ENCODE measurements at places on chromosomes 16 and 17.
A peak's percentile ranks its signal among the peaks of the same experiment; 100 is the strongest.

GRCh38 chr17:66335797-66336196, 33.4 kb downstream of the PRKCA start:
- DNase-seq = no peak

DNA sequence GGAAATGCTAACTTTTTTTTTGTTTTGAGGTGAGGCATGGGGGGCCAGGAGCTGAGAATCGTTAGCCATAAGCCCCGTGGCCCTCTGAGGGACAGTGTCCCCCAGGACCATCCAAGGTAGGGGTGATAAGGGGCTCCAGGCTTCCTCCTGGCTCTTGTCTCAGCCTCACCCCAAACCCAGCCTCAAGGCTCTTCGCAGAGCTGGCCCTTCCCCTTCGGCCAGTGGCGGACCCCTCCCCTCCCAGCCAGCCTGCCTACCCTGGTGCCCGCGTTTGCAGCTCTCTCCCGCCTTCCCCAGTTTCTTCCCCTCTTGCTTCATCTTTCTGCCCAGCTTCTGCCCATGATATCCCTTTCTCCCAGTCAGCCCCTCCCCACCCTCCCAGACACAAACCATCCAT, 22.7 kb upstream of the ATP2A3 start:
- DNase-seq = no peak

GRCh38 chr16:58152246-58152868, 23.2 kb upstream of the CFAP20 start:
- no peak for DNase-seq

DNA sequence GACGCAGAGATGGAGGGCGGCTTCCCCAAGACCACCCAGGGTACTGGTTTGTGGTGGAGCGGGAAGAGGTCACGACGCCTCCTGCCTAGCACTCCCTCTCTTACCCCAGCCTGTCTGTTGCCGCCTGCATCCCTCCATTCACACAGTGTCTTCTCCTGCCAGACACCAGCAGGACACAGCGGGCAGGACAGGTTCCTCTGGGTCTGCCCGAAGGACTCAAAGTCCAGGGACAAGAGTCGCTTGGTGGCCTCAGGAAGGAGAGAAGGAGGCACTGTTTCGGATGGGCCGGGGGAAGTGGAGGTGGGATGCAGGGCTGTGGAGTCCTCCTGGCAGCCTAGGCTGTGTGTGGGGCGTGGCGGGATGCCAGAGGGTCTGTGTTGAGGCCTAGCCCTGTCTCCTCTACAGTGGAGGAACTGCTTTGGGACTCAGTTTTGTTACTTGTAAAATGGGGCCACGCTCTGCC, 19.6 kb upstream of the TNS4 start:
- DNase-seq = no peak

DNA sequence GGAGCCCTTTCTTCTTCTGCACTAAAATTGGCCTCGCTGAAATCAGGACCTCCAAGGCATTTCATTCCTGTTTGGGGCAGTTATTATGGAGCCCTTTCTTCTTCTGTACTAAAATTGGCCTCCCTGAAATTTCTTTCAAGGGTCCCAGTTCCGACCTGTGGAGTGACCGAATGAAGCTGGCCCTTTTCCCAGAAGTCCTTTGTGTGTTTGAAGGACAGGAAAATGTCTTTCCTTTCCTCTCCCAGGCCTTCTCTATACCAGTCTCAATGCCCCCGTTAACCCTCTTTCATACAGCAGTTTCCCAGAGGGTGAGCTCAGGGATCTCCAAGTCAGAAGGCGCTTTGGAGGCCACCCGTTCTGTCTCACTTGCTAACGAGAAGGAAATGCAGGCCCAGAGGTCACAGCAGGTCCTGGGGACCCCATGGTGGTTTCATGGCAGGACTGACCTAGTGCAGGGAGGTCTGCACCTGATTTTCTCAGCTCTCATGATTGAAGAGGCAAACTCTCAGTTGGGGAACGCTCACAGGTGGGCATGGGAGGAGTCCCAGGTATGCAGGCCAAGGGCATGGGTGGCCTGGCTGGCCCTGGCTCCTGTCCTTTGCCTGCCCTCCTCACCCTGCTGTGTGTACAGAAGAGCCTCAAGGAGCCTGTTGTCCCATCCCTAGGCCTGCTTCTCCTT, 37.1 kb upstream of the DOC2B start:
- DNase-seq = no peak

GRCh38 chr17:82017612-82018151, 5.0 kb downstream of the CENPX start:
- DNase-seq = no peak

GRCh38 chr16:66359012-66359411, 7.5 kb upstream of the CDH5 start:
- no peak for DNase-seq

DNA sequence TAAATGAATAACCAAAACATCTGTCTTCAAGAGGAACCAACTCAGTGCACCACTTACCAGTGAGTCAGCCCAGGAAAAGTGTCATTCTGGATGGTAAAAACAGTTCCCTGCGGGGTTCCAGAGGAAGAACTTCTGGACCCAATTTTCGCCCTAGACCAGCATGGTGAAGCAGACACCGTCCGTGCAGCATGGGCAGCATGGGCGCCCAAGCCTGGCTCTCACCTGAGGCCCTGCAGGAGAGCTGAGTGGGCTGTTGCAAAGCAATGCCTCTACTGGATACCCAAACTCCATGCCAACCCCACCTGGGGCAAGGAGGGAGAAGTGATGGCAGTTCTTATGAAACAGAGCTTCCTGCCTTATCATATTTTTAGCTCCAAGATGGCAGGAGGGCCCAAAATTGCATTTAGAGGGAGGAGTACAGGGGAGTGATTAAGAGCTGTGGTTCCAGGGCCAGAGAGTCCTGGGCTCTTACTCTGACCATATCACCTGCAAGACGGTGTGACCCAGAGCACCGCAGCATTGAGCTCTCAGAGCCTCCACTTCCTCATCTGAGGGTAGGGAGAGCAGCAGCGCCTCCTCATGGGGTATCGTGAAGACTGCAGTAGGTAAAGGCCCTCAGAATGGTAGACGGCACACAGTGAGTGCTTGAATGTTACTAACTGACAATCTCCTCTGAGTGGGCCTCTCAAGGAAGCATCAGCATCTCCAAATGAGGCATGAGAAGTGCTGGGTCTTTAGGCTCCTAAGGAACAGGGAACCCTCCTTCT, 16.6 kb upstream of the INPP5K start:
- no peak for DNase-seq

DNA sequence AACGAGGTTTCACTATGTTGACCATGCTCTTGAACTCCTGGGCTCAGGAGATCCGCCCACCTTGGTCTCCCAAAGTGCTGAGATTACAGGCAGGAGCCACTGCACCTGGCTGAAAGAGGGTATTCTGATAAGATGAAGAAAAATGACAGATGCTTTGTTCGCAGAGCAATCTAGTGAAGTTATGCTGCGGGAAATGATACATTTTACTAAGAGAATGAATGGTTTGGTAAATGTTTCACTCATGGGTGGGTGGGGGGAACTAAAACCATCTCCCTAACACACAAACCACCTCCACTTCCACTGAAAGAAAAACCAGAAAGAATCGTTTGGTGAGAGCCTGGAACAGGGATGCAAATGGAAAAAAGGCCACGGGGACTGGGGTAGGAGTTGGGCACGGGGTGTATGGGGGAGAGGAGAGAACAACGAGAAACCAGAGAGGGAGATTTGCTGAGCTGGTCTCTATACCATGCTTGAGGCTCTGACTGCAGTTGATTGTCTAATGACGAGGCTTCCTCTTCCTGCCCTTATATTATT, 19.0 kb upstream of the XYLT2 start:
- DNase-seq = no peak

DNA sequence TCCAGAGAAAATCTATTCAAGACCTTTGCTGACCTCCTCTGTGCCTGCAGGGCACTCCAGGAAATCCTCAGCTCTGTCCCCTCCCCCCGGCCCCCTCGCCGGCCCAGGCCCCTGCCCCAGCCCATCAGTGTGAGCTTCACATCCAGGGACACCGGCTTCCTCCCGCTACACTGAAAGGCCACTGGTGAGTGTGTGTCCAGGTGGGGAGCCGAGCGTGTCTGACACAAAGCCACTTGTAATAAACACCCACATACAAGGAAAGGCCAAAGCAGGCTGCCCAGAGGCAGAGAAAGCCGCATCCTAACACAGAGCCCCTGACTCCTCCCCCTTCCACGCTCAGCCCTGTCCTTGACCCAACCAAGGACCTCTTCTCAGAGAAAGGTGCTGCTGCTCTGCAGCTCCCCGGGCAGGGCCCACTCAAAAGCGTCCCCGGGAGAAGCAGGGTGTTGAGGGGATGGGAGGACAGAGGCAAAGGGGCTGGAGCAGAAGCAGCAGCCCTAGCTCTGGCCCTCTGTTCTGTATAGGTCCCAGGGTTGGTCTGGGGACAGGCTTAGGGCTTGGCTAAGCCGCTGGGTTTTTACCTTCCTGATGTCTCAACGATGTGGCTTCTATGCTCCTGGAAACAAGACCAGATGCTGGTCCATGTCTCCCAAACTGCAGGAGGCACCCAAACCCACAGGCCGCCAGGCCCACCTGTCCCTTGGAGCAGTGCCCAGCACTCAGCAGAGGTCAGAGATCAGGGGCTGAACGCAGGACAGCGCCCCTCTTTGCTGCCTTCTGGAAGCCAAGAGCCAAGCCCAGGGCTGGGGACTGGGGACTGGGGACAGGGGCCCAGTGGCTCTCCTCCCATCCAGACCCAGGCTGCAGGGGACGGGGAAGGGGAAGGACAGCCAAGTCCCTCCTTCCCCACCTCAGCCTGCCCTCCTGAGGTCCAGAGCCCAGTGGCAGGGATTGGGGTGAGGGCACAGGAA, 15.3 kb downstream of the MNT start:
- no peak for DNase-seq

- DNase-seq = no peak
Observed at GRCh38 chr16:78448658-78449271, 349.3 kb downstream of the WWOX start.

DNA sequence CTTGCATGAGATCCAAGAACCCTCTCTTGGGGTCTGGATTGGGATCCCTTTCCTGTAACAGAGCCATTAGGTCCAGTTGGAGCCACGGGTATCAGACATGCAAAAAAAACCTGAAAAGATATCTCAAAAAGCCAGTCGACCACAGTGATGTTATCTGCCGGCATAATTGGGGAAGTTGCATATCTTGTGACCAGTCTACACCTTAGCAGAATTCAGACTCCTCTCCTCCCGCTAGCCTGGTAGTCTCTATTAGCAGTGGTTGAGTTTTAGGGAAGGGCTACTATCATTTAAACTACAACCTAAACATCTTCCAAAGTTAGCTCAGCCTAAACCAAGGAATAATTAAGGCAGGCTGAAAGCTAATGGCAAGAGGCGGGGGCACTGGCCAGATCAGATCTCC, 16.2 kb upstream of the PSMD7 start:
- no peak for DNase-seq

DNA sequence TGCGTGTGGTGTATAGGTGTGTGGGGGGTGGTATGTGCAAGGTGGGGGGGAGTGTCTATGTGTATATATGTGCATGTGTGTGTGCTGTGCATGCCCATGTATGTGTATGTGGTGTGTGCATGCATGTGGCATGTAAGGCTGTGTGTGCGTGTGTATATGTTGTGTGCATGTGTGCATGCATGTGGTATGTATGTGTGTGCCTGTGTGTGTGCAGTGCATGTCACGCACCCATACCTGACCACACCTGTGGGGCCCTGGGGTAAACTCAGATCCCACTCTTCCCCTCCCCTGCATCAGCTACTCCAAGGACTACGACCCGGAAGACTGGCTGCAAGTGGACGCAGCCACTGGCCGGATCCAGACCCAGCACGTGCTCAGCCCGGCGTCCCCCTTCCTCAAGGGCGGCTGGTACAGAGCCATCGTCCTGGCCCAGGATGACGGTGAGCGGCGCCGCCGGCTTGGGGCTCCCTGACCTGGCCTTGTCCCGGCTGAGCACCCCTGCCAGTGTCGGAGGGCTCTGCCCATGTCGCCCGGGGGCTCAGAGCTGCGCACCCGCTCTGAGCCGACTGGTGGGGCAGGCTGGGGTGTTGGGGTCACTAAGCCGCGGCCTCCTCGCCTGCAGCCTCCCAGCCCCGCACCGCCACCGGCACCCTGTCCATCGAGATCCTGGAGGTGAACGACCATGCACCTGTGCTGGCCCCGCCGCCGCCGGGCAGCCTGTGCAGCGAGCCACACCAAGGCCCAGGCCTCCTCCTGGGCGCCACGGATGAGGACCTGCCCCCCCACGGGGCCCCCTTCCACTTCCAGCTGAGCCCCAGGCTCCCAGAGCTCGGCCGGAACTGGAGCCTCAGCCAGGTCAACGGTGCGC, 9.1 kb downstream of the SLC22A31 start:
- no peak for DNase-seq

DNA sequence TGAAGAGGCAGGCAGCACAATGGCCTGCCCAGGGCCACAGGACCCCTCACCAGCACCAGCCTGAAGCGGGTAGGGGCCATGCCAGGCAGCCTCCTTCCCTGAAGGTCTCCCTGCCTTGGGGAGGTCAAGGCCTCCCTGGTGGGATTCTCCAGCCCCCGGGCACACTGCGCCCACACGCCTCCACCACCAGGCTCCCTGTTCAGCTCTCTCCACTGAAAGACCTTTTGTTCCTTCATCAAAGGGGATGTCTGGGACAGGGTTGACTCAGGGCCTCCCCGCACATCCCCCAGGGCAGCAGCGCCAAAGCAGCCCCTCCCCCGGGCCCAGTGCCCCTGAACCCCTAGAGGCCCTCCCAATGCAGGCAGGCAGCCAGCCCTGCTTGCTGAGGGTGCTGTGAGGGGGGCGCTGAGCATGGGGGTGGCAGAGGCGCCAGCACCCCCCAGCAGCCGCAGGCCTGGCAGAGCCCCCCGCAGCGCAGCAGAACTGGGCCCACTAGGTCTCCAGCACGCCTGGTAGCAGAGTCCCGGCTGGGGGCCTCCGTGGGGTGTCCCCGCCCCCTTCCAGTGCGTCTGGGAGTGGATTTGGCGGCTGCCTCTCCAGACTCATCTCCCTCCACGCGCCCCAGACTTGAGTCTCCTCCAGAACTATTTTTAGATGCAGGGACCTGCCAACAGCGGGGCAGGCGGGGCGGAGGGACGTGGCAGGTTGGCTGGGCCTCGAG, 13.1 kb downstream of the BCAR1 start:
- DNase-seq = peak; percentile 74

DNA sequence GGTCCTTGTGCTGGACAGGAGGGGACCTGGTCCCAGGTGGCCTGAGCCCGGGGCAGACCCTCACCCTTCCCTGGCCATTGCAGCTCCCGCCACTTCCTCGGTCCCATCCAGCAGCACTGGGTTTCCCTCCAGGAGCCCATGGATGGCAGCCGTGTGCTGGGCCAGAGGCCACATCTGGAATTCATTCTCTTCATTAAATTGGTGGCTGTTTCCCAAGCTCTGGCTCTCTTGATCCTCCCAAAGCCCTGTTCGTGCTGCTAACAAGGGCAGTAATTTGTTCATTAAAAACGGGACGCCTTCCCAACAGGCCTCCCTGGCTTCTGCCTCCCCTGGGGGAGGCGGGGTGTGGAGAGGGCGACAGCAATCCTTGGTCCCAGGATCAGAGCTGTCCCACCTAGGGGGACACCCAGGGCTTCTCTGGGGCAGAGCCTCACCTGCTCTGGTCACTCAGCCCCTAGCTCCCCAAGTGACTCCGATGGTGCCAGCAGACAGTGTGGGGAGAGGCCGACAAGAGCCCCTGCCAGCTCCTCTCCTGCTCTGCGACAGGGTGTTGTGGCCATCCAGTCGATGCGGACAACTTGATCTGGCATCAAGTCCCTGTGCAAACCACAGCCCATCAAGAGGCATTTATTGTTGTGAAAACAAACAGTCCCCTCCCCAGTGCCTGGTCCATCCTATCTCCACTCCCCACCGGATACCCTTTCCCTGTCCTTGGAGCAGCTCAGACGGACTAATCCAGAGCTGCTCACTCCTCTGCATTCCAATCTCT, 44.0 kb downstream of the SDK2 start:
- no peak for DNase-seq

- no peak for DNase-seq
Observed at GRCh38 chr17:8593830-8594229, 36.7 kb downstream of the MYH10 start.

- DNase-seq = no peak
Observed at GRCh38 chr16:4991754-4992153, 33.6 kb downstream of the SEC14L5 start.
